Skin of body (tissue), 3 donors: ENCODE measurements at places on chromosomes 6 and 20.

GRCh38 chr20:3846740-3847428 is at the start of gene MAVS:
MAVS (plus strand) TSS chr20:3846834; CDS start chr20:3854625, 7,791 bp downstream.
- DNase-seq, result peak; percentile 67

- DNase-seq, result no peak
Measured at GRCh38 chr20:47057661-47058060, 163.0 kb downstream of the EYA2 start.

DNA sequence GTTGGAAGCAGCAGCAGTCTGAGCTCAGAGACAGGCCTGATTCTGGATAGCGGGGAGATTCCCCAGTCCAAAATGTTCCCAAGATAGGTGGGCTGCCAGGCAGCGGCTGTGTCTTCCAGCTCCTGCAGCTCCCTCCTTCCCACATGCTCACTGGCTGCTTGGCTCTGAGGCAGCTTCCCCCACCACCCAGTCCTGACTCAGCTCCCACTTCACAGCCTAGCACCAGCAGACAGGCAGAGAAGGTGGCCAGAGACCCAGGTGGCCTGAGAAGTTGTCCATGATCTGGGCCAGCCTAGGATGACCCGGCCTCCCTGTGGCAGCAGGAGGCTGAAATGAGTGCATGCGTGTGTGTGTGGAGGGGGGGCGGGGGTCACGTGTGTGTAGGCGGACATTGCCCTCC is 94.9 kb downstream of the MDGA1 start:
- DNase-seq, result no peak

DNA sequence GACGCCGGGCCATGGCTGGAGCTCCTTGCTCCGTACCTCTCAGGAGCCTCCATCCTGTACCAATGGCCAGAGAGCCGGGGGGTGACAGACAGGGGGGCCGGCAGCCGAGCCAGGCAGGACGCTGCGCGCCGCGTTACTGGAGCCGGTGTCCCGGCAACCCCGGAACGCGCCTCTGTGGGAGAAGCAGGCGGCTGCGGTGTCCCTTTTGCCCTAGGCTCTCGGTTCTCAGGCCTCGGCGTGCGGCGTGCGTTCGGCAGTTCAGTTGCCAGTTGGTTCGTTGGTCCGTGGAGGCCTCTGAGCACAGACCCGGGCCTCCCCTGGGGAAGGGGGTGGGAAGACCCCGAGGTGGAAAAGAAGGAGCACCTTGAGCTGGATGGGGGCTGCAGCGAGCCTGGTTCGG is at the start of gene SPATS1:
SPATS1 (plus strand) TSS at position 162 of the 400 bp plus-strand sequence. CDS start 446 bp downstream, outside the sequence.
- no peak for DNase-seq

DNA sequence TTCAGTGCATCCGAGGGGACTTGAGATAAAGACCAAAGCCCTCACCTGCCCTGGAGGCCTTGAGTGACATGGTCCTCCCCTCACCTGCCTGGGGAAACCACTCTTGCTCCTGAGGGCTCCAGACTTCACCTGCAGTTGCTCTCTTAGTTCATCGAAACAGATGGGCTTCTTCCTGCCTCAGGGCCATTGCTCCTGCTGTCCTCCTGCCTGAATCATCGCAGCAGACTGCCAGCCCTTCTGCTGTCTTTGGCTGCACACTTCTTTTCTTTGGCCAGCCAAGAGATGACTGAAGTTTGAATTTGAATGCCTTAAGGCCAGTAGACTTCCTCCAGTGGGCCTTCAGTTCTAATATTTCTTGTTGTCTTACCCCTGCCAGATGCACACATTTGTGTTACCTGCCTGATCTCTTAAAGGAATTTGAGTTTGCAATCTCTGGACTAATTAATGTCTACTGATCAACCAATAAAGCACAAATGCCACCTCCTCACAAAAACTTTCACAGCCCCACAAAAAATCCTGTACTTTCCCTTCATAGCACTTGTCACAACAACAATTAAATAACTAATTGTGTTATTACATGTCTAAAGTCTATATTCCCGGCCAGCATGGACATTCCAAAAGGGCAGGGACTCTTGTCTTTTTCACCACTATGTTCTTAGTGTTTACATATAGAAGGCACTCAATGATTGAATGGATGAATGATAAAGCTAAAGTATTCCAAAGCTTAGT is 56.7 kb upstream of the SGK1 start:
- no peak for DNase-seq

- no peak for DNase-seq
Measured at GRCh38 chr6:95551678-95552324, 25.5 kb upstream of the MANEA start.

- DNase-seq, result no peak
Measured at GRCh38 chr20:36407199-36407733, 101.1 kb downstream of the DLGAP4 start.

DNA sequence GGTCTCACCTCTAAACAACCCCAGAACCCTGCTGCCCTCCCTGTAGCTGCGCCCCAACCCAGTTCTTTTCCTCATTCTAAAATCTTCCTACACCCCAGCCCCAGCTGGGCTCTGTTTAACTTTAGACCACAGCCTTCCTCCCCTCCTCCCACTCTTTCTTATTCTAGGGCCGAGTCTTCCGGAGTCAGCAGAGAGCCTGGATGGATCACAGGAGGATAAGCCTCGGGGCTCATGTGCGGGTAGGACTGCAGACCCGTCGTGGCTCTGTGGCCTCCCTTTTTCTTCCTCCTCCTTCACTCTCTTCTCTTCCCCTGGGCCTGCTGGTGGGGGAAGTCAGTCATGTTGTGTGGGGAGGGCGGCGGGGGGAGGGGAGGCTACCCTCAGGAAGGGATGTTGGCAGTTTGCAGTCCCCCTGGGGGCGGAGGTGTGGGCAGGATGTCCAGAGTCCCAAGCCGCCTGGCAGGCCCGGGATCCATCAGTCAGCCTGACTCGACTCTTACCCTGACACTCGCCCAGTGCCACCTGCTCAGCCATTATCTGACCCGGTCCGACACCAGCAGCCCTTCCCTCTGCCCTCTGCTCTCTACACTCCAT is 8.1 kb downstream of the CAPN11 start:
- DNase-seq, result no peak

DNA sequence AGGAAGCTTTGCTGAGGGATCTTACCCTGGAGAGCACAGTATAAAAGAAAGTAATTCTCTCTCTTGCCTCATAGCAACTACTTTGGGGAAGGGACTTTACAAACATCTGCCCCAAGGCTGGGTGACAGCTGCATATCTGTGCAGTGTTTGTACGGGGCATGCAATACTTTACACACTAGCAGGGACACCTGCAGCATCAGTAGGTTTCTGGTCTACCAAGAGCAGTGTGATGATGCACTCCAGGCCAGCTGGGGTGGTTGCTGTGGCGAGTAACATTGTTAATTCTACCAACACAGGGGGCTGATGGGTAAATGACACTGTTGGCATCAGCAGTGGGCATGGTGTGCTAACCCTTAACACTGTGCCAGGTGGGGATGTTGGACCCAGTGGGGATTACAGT is 48.0 kb downstream of the ADTRP start:
- DNase-seq, result no peak

GRCh38 chr6:5946181-5946580 is 60.5 kb downstream of the NRN1 start:
- DNase-seq, result no peak

GRCh38 chr6:45365036-45365435 is 12.7 kb downstream of the SUPT3H start:
- no peak for DNase-seq

- no peak for DNase-seq
Measured at GRCh38 chr6:18203786-18204185, 48.6 kb downstream of the KDM1B start.

DNA sequence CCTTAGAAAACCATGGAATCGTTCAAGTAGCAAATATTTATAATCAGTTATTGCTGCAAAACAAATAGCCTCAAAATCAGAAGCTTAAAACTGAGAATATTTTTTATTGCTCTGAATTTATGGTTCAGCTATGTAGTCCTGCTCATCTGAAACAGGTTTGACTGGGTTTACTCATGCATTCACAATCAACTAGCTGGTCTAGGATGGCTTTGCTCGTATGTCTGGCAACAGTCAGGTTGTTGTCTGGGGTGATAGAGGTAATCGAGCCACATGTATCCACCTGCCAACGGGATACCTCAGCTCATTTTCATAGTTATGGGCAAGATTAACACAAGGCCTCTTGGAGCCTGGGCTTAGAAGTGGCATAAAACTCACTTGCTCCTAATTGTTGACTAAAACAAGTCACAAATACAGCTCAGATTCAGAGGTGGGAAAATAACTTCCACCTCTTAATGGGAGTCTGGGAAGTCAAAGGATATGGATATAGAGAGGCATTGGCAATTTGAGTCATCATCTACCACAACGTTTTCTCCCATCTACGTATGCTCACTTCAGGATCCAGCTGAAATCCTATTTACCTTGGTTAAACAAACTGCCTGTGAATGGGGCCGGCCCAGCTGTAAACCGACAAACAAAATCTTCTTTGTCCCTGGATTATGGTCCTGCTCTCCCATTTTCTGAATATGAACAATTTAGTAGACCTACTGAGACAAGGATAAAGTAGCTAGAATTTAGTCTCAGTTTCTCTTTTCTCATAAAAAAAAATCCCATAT is 54.5 kb upstream of the TENT5A start:
- no peak for DNase-seq

GRCh38 chr6:51021171-51021570 is 202.5 kb downstream of the TFAP2B start:
- DNase-seq, result peak; percentile 6

GRCh38 chr20:4885877-4886276 is 115.4 kb downstream of the SLC23A2 start:
- no peak for DNase-seq

DNA sequence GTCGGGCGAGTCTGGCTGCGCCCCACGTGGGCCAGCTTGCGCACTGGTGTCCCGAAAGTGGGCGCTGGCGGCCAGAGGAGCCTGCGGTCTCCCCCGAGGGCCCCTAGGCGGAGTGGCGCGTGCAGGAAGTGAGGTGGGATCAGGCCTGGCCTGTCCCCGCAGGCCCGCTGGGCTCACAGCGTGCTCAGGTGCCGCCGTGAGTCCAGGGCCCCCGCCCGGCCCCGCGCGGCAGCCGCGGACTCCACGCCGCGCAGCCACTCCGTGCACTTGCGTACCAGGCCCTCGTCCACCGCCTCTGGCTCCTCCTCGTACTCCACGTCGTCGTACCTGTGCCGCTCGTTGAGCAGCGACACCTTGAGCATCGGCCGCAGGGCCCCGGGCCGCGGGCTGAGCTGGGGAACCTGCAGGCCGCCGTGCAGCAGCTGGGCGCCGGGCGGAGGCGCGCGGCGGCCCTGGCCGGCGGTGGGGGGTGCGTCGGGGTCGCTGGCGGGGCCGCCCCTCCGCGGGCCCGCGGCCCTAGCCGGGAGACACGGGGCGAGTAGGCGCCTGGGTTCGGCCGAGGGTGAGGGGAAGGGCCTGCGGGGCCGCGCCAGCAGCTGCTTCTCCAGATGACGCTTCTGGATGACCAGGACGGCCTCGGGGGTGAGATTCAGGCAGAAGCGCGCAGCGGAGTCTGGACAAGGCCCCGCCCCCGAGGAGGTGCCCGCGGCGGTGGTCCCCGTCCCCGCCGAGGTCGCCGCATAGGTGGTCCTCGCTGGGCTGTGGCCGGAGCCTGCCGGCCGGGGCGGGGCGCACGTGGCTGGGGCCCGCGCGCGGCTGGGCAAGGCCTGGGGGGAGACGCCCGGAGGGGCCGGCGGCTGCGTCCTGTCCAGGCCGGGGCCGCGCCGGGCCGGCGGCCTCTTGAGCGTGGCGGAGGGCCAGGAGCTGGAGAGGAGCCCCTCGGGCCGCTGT is 835 bp downstream of the PRR18 start:
- no peak for DNase-seq

- DNase-seq, result no peak
Measured at GRCh38 chr6:381742-382461, 9.7 kb upstream of the IRF4 start.

- DNase-seq, result no peak
Measured at GRCh38 chr6:28653876-28654275, 128.2 kb downstream of the GPX5 start.

GRCh38 chr20:53846640-53847039 is 223.8 kb downstream of the BCAS1 start:
- no peak for DNase-seq

- no peak for DNase-seq
Measured at GRCh38 chr6:20117474-20117873, 94.8 kb downstream of the MBOAT1 start.

- no peak for DNase-seq
Measured at GRCh38 chr6:110185879-110186278, 5.7 kb downstream of the CDC40 start.

GRCh38 chr20:20603339-20603990 is 109.0 kb downstream of the RALGAPA2 start:
- no peak for DNase-seq

DNA sequence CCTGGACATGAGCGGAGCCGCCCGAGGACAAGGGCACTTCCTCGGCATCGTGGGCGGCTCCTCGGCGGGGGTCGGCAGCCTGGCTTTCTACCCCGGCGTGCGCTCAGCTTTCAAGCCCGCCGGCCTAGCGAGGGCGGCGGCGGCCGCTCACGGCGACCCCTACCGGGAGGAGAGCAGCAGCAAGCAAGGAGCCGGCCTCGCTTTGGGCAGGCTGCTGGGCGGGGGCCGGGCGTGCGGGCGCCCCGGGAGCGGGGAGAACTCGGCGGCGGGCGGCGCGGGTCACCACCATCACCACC is 6.7 kb downstream of the PRDM13 start:
- peak; percentile 7 for DNase-seq

DNA sequence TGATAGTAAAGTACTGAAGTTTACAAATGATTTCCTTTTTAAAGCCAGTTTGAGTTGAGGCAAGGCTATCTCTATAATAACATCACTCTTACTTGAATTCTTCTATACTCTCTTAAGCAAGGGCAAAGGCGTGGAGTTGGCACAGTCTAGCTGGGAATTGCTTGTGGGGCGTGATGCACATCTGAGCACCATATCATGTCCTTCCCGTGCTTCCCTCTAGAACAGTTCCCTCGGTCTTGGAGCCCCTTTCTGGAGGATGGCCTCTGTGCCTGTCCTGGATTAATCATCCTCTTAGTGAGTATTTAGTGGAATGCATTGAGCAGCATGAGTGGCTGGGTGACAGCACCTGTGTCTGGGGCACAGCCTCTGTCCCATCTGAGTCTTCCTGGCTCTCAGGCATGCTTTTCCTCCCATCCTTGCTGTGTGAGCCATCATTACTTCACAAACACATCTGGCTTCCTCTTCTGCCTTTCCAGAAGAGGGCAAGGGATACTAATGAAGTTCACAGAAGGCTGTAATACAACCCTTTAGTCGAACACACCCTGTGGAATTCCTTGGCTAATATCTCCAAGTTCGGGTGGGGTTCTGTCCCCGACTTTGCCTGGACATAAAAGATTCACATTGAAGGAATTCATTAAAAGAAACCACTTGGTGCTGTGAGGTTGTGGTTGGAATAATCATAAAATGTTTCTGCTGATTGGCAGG is 188.2 kb downstream of the FNDC1 start:
- peak; percentile 31 for DNase-seq

DNA sequence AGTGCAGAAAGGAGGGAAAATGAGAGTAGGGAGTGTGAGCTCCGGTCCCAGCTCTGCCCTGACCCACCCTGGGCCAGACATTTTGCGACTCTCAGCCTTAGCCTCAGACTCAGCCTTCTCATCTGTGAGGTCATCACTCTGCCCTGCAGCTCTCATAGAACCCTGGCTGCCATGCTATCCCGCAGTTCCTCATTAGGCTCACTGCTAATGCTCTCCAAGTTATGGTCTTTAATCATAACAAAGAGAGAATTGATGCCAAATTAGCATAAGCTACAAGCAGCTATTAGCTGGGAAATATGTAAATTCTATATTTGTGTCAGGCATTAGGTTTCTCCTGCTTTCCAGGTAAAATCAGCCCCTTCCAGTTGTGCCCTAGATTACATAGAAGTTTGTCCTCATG is 46.5 kb upstream of the MLN start:
- DNase-seq, result no peak

GRCh38 chr6:36326356-36326995 is 10.2 kb downstream of the BNIP5 start:
- no peak for DNase-seq

GRCh38 chr6:159914565-159914923 is 23.8 kb downstream of the MAS1 start:
- DNase-seq, result no peak
